ENCODE measurements at places on chromosomes 1 and 21.

DNA sequence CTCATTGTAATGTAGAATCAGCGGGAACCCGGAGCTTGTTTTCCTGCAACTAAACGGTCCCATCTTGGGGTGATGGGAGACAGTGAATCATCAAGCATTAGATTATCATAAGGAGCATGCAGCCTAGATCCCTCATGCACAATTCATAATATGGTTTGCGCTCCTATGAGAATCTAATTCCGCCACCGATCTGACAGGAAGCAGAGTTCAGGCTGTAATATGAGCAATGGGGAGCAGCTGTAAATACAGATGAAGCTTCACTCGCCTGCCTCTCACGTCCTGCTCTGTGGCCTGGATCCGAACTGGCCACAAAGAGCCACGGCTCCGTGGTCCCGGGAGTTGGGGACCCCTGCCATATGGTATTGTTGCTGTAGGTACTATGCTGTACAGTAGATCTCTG lies 1.6 kb downstream of the IFI44 start:
- no peak for DNase-seq

- no peak for DNase-seq
Measured at GRCh38 chr21:28834335-28835238, 158.1 kb downstream of the LTN1 start.

GRCh38 chr1:18820791-18821641 lies 38.4 kb downstream of the TAS1R2 start:
- peak; percentile 38 for DNase-seq

- DNase-seq, result no peak
Measured at GRCh38 chr1:44037154-44037553, 5.9 kb upstream of the SLC6A9 start.

DNA sequence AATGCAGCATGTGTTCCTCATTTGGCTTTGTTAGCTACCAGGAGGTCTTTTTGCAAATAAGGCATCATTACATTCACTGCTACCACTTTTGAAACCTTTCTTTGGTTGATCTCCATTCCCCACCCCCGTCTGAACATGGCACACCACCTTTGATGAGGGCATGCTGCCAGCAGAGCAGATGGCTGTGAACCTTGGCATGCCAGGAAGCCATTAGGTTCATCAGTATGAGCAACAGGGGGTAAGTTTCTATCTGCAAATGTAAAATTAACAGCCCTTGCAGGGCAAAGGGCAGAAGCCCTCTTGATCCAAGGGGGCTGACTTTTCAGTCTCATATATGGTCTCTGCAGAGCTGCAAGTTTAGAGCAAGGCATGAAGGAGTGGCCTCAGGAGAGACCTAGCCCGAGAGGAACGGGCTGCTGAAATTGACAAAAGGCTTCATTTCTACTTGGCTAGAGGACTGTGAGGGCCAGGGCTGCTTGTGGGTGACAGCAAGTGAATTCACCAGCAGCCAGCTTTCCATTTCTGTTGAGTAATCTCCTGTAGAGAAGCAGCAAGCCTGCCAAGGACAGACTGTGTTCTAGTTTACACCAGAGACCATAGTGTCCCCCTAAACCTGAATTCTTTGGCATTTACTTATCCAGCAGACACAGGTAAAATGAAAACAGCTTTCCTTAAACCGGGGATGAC lies 127.9 kb downstream of the ZNF326 start:
- DNase-seq, result no peak

DNA sequence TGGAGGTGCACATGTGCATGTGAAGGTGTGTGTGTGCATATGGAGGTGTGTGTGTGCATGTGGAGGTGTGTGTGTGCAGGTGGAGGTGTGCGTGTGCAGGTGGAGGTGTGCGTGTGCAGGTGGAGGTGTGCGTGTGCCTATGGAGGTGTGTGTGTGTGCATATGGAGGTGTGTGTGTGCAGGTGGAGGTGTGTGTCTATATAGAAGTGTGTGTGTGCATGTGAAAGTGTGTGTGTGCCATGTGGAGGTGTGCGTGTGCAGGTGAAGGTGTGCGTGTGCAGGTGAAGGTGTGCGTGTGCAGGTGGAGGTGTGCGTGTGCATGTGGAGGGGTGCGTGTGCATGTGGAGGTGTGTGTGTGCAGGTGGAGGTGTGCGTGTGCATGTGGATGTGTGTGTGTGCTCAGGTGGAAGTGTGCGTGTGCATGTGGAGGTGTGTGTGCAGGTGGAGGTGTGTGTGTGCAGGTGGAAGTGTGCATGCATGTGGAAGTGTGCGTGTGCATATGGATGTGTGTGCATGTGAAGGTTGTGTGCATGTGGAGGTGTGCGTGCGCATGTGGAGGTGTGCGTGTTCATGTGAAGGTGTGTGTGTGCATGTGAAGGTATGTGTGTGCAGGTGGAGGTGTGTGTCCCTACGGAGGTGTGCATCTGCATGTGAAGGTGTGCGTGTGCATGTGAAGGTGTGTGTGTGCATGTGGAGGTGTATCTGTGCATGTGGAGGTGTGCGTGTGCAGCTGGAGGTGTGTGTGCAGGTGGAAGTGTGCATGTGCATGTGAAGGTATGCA lies 13.5 kb downstream of the C1orf74 start:
- DNase-seq, result no peak

- DNase-seq, result no peak
Measured at GRCh38 chr21:43299441-43300277, 127.3 kb downstream of the SIK1 start.

DNA sequence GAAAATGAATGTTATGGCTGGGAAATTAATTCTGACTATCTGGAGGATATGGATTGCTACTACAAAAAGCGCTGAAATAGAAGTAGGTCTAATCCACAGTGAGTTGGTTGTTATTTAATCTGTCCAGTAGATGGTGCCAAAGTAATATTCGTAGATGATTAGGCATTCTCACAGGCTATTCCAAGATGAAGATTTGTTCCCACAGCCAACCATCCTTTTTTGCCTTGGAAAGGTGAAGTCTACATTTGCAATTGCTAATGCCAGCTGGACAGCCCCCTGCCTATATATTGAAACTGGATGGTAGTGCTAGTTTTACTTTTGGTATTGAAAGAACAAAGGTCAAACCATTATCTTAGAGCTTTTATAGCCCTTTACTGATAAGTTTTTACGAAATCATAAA lies 43.8 kb downstream of the RBM11 start:
- DNase-seq, result no peak

GRCh38 chr1:44260792-44261170 lies 47.5 kb downstream of the DMAP1 start:
- no peak for DNase-seq

DNA sequence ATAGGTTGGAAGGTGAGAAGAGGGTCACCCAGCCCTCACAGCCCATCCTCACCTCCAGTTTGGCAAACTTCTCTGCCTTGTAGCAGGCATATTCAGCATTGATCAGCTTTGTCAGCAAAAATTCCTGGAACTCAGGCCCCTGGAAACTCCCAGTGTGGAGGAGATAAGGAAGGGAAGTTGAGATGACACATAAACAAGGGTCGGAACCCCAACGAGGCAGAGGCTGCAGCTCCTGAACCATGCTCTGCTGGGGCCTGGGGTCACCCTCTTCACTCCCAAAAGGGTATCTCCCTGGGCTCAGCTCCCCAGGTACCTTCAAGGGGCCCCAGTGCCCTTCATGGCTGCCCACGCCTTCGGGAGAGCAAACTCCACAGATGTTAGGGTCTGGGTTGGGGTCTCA lies 60.4 kb downstream of the RAP1GAP start:
- no peak for DNase-seq

GRCh38 chr1:20227704-20228103 lies 41.4 kb upstream of the PLA2G2C start:
- DNase-seq, result no peak

- DNase-seq, result no peak
Measured at GRCh38 chr1:202320081-202320405, 21.7 kb downstream of the UBE2T start.

GRCh38 chr1:209375671-209376365 lies 207.7 kb upstream of the CAMK1G start:
- no peak for DNase-seq

GRCh38 chr1:61053226-61053711 lies 29.1 kb upstream of the NFIA start:
- DNase-seq, result no peak

- no peak for DNase-seq
Measured at GRCh38 chr1:219446288-219446687, 166.6 kb downstream of the ZC3H11B start.

DNA sequence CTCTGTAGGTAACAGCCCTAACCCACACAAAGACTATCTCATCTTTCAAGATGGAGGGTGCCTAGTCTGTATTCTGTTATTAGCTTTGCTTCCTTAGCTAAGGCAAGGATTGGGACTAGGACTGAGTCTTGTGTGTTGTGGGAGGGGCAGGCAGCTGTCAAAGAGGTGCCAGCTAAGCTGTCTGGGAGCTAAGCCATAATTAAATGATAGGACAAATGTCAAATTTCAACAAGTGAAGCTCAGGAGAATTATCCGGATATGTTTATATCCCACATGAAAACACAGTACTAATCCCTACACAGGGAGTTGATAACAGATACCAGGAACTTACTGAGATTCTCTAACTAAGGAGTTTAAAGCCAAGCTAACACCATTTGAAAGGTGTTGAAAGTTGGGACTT lies 70.5 kb upstream of the NGF start:
- DNase-seq, result no peak

- DNase-seq, result no peak
Measured at GRCh38 chr1:150420560-150421265, 56.8 kb downstream of the RPRD2 start.

DNA sequence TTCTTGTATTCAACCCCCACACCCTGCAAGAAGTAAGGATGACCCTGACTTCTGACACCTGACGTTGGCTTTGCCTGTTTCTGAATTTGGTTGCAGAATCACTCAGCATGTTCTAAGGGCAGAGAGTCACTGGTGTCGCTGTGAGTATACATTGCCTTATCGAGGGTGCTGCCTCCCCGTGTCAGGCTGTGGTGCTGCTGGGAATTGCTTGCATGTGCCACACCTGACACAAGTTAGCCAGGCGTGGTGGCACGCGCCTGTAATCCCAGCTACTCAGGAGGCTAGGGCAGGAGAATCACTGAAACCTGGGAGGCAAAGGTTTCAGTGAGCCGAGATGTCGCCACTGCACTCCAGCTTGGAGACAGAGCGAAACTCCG lies 45.9 kb downstream of the WDR4 start:
- peak; percentile 58 for DNase-seq

GRCh38 chr1:35708952-35709351 lies 9.7 kb downstream of the C1orf216 start:
- DNase-seq, result no peak

- no peak for DNase-seq
Measured at GRCh38 chr1:181992072-181992471, 69.4 kb downstream of the ZNF648 start.

DNA sequence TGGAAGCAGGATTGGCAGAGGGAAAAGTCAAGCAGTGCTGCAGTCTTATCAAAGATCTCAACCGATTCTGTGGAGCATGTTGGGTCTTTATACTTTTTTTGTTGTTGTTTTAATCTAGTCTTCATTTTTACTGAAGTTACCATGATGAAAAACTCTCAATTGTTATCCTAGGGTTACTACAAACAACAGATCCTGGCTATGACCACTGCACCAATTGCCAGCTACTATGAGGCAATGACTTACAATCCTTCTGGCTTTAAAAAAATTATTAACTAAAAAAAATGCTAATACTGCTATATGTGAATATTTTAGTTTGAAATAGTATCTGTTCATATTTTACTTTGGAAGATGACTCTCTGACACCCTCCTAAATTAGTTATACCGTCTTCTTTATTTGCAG lies 145.9 kb downstream of the CNIH3 start:
- no peak for DNase-seq

DNA sequence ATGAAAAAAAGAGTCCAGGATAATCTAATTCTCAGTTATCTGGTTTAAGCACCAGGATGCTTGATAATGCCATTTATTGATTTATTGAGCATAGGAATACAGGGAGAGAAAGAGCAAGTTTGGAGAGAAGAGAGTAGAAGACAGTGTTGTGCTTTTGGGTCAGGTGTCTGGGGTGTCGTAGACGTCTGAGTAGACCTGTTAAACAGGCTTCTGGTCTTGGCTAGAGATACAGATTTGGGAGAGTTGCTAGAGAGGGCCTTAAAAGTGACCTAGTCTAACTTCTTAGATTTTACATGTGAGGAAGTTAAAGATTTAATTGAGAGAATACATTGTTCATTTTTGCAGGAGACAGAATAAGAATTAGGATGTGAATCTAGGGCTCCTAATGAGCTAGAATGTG lies 34.3 kb downstream of the CNST start:
- no peak for DNase-seq

- no peak for DNase-seq
Measured at GRCh38 chr1:152486400-152487006, 24.1 kb upstream of the LCE5A start.

GRCh38 chr1:156813750-156814570 lies 2.7 kb downstream of the SH2D2A start:
- DNase-seq, result peak; percentile 66

GRCh38 chr1:66732407-66733166 lies 19.7 kb upstream of the DYNLT5 start:
- no peak for DNase-seq

DNA sequence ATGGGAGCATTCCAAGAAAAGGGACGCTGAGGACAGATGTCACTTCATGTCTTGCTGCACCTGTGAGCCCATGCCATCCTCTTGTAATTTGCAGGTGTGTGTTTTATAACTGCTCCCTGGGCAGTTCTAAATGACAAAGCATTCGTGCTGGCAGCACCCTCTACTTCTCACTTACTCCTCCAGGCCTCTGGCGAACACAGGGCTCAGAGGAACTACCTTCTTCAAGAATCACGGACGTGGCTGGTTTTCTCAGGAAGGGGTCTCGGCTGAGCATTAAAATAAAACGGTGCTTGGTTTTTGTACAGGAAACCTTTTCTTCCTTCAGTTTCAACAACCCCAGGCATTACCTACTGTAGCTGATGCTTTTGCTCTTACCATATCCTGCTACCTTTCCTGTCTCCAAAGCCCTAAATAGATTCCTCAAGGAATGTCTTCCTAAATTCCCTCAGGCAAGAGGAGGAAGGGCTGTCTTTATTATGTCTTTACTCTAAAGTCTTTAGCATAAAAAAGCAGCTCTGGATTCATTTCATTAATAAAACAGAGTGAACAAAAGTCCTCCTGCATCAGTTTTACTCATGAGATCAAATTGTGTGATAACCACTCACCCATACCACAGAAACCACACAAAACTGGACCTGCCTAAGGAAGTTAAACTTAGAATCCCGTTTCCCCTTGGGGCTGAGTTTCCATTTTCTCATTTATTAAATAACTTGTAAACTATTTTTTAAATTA lies 79.0 kb upstream of the MAP10 start:
- DNase-seq, result no peak

DNA sequence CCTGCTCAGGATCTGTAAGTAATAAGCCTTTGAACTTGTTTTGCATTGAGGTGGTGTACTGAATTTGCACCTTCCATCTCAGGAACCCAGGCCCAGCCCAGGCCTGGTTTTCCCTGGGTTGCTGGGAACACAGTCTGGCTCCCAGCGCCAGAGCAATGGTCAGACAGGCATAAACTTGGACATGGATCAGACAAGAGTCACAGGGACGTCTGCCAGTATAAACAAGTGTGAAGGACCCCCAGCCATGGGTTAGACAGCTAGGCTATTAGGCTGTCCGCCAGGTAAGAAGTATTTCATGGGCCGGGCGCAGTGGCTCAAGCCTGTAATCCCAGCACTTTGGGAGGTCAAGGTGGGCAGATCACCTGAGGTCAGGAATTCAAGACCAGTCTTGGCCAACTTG lies 5.5 kb downstream of the IFNLR1 start:
- DNase-seq, result no peak

GRCh38 chr1:176767714-176768136 lies 304.8 kb downstream of the PAPPA2 start:
- no peak for DNase-seq

Data from stimulated activated CD8-positive, alpha-beta memory T cell treated with anti-CD3 and anti-CD28 coated beads, Interleukin-15, amount 100 ng/mL, for 48 hours (primary cell).